Aortic smooth muscle cell (primary cell): ENCODE measurements at places on chromosomes 1 and 21. TPM values are rescaled to one million over a fixed set of nuclear protein-coding genes. Genes with fewer than 3 reads are reported as not detected.

The SMG5 gene
- 31.1 and 35.0 TPM in 2 replicates for total RNA-seq

The DRAXIN gene
- total RNA-seq: 0.50 and 0.53 TPM in 2 replicates

The IFI44 gene
- total RNA-seq: 16.6 and 20.1 TPM in 2 replicates

The GBP4 gene
- total RNA-seq: 0.31 and 0.53 TPM in 2 replicates

The LIN28A gene
- not detected in 2 replicates for total RNA-seq

The TMEM50A gene
- 154 and 205 TPM in 2 replicates for total RNA-seq

The CFHR1 gene
- total RNA-seq: 0.12 and 0.13 TPM in 2 replicates

The C1orf105 gene
- total RNA-seq: not detected in 2 replicates

The MASP2 gene
- total RNA-seq: under 0.01 and 0.06 TPM in 2 replicates

The CHIA gene
- total RNA-seq: not detected in 2 replicates

The FCRL2 gene
- not detected in 2 replicates for total RNA-seq

The PLA2G2A gene
- total RNA-seq: not detected in 2 replicates

The IFNLR1 gene
- total RNA-seq: not detected in 2 replicates

The FCAMR gene
- not detected in 2 replicates for total RNA-seq

The FABP3 gene
- total RNA-seq: 57.1 and 132 TPM in 2 replicates

The RNF186 gene
- not detected in 2 replicates for total RNA-seq

The OR6N1 gene
- total RNA-seq: not detected in 2 replicates

The SLC25A34 gene
- total RNA-seq: 0.26 and 0.62 TPM in 2 replicates

The ARTN gene
- under 0.01 and 0.25 TPM in 2 replicates for total RNA-seq

The CITED4 gene
- total RNA-seq: 6.1 and 6.2 TPM in 2 replicates

The ORC1 gene
- 2.7 and 5.7 TPM in 2 replicates for total RNA-seq

The ALG14 gene
- 4.3 and 4.5 TPM in 2 replicates for total RNA-seq

The OR2L2 gene
- under 0.01 TPM in 2 replicates for total RNA-seq

The SELENBP1 gene
- 124 and 125 TPM in 2 replicates for total RNA-seq
